Daoy (cell line): ENCODE measurements at places on chromosomes 11 and 22. TPM values are rescaled to one million over a fixed set of nuclear protein-coding genes. Genes with fewer than 3 reads are reported as not detected.

GRCh38 chr22:17912945-17913721, 111.2 kb downstream of the MICAL3 start:
- no peak for DNase-seq

DNA sequence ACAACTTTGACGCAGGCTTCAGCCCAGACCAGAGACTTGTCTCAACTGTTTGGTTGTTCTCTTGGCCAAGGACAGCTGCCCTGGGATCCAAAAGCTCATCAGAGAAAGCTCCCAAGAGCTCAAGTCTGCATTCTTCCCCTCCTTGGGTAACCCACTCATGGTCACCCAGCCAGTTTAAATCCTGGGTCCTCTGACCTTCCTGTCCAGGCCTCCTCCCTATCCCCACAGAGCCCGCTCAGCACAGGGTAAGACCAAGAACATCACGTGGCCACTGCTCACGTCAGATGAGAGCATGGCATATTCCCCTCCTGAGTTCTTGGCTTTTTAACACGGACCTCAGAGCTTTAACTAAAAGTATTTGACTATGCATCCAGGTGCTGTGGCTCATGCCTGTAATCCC, 25.8 kb downstream of the TSKU start:
- no peak for DNase-seq

The PHETA2 gene
- 8.7 and 14.5 TPM in 2 replicates for total RNA-seq

The C11orf91 gene
- total RNA-seq = not detected in 2 replicates
